ENCODE measurements at places on chromosomes 5 and 9.

DNA sequence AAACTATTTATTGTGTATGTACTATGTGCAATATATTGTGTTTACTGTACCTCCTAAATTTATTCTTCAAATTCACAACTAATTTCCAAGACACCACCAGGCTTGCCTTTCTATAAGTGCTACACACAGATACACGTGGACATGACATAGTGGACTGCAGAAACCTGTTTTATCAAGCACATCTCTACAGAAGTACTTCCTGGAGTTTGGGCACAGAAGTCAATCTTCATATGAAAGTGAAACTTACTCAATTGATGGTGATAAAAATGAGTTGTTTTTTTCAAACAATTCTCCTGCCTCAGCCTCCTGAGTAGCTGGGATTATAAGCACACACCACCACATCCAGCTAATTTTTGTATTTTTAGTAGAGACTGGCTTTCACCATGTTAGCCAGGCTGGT, 57.6 kb downstream of the NLN start:
- no peak for DNase-seq

- DNase-seq = no peak
Observed at GRCh38 chr5:76684756-76685519, 31.0 kb upstream of the F2R start.

- DNase-seq = no peak
Observed at GRCh38 chr9:37179576-37179975, 59.2 kb downstream of the ZCCHC7 start.

DNA sequence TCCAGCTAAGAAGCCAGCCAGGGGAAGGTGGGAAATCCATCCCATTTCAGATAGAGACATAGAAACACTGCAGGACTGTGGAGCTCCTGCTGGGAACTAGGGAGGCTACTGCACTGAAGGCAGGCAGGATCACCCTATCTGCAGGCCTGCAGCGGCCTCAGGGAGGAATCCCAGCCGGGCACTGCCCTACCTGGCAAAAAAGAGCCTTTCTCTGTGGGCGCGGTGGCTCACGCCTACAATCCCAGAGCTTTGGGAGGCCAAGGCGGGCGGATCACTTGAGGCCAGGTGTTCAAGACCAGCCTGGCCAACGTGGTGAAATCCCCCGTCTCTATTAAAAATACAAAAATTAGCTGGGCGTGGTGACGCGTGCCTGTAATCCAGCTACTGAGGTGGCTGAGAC, 71.4 kb upstream of the PHYKPL start:
- DNase-seq = no peak

DNA sequence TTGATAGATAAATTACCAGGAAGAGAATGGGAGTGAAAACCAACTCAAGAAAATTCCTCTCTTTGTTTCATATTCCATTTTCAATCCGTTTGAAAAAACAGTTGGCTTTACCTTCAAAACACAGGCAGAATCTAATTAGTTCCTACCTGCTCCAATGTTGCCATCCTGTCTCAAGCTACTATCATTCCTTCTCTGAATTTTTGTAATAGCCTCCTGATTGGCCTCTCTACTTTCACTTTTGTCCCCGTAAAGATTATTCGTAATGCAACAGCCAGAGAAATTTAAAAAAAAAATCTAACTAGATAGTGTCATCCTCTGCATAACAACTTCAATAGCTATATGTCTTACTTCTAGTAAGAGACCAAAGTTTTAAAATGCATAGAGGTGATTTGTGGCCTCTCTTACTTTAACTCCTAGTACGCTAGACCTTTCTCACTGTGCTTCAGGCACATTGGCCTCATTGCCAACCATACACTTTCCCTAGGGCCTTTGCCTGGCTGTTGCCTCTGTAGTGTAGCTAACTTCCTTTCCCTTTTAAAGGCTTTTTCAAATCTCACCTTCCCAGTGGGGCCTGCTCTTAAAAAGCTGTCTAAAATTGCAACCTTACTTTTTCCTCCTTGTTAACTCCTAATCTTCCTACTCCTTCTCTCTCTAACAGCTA, 311.3 kb upstream of the GRIN3A start:
- no peak for DNase-seq

DNA sequence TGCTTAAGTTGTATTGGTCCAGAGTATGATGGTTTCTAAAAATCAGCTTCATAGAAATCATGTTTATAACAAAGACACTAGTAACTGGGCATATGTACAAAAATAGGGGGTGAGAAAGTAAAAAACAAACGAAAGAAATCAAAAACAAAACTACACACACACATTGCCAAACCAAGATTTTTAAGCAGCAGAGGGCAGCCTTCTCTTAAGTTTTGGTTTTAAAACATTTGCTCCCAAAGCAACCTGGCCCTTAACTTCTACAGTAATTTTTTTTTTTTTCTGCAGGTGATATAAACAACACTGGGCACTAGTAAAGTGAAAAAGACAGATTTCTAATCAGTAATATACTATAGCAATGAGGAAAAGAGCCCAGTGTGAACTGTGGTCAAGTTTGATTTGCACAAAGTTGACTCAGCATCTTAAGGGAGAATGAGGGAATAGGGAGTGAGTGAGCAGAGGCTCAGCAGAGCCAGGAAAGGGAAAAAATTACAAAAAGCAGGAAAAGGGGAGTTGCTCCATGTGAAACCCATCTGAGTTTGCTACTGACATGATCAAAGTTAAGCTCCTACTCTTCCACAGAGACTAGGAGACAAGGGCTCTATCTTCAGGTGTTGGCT, 13.4 kb upstream of the GAPT start:
- no peak for DNase-seq

- no peak for DNase-seq
Observed at GRCh38 chr5:33788922-33789566, 102.7 kb downstream of the ADAMTS12 start.

Data from stimulated activated CD4-positive, alpha-beta T cell treated with anti-CD3 and anti-CD28 coated beads, Interleukin-15, amount 100 ng/mL, for 48 hours (primary cell).